ENCODE measurements at places on chromosomes 2 and 18.

- no peak for DNase-seq
Measured at GRCh38 chr18:46415532-46416252, 241.3 kb downstream of the LOXHD1 start.

DNA sequence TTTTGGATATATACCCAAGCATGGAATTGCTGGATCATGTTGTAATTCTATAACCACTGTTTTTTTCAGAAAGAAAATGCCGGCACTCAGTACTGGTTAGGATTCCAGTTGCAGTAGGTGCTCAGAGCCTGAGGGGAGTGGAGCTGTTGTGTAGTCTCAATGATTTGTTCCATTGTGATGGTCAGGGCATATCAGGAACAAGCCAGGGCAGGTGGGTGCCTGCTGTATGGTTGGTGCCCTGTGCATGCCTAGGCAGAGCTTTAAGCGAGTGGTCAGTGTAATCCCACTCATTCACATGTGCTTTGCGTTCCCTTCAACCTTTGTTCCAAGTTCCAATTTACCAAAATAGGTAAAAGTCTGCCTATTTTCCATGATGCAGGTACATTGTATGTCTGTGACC, 100.9 kb downstream of the FHOD3 start:
- DNase-seq = no peak

GRCh38 chr2:110113961-110114591, 1.5 kb downstream of the MALL start:
- no peak for DNase-seq

DNA sequence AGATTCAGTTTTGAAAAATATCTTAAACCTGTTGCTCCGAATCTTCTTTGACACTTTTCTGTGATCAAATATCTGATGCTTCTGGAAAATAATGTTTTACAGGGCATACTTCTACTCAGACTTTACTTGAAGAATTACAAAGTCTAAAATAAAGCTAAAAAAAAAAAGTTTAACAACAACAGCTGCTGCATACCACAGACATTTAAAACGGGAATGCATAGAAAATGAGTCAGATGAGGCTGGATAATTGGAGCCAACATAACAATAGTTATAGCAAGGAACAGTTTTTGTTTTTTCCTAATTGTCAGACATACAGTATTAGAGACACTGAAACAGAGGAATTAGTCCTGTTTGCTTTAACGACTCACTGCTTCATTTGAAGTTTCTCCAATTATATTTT, 1090.2 kb downstream of the SUCLG1 start:
- DNase-seq = no peak

DNA sequence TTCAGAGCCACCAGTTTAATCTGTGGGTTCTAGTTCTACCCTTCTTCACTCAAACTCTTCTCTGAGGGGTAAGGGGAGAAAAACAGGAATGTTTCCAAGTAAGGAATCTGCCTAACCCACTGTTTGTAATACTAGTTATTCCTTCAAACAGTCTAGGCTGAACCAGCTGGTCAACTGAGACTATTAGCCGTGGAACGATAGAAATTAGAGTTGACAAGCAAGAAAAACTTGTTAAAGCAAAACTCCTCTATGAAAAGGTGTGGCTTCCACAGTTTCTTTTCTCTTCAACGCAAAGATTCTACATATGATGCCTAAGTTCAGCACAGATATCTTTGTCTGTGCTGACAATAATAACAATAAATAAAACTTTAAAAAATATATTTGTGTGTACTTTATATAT, 11.5 kb downstream of the PAIP2B start:
- no peak for DNase-seq

DNA sequence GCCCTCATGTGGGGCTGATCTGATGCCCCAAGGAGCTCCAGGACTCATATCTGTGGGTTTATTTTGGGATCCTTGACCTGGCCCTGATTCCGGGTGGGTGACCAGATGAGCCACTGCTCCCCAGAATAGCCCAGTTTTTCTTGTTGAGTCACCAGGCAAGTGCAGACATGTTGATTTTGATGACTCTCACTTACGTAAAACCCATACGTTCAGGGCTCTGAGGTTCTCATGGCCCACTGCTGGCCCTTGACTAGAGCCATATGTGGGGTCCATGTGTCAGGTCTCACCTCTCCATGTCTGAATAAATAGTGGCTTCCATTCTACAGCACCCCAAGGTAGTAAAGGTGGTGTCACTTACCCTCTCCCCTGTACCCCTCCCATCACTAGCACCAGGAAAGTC, 41.9 kb downstream of the CDC42EP3 start:
- no peak for DNase-seq

- DNase-seq = no peak
Measured at GRCh38 chr18:23833714-23834113, 144.5 kb downstream of the LAMA3 start.

DNA sequence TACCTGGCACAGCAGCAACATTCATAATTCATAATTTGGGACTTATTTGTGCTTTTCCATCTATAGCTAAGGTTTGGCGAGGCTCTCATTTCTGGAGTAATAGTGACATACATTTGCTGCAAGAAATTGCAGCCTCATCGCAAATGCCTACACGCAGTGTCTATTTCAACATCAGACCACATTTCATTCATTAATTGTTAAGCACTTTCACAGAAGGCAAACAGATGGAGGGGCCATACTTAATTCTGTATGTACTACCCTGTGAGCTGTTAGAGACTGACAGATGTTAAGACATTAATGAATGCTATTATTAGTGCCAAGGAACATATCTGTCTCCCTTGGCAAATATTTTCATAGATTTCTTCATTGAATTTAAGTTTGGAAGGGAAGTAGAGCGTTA, 125.7 kb downstream of the UXS1 start:
- no peak for DNase-seq

GRCh38 chr18:48858676-48859075, 92.1 kb downstream of the SMAD7 start:
- DNase-seq = no peak

DNA sequence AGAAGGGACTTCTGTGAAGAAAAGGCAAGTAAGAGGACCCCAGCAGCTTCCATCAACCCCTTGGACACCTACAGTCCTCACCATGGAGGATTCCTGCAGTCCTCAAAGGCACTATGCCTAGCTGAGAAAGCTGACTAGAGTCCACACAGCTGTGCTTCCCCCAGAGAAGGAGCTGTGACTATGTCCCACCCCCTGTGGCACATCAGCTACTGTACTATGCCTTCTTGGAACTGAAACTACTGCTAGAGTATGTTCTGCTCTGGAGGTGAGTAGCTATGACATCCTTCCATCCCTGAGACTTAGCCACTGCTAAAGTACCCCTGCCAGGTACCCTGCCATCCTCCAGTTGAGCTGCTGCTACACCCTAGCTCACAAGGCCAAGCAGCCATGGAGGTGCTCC, 690.2 kb upstream of the CHAC2 start:
- DNase-seq = no peak

- DNase-seq = no peak
Measured at GRCh38 chr18:21295101-21295500, 53.1 kb downstream of the GREB1L start.

- DNase-seq = no peak
Measured at GRCh38 chr2:143451642-143452281, 322.5 kb downstream of the ARHGAP15 start.

DNA sequence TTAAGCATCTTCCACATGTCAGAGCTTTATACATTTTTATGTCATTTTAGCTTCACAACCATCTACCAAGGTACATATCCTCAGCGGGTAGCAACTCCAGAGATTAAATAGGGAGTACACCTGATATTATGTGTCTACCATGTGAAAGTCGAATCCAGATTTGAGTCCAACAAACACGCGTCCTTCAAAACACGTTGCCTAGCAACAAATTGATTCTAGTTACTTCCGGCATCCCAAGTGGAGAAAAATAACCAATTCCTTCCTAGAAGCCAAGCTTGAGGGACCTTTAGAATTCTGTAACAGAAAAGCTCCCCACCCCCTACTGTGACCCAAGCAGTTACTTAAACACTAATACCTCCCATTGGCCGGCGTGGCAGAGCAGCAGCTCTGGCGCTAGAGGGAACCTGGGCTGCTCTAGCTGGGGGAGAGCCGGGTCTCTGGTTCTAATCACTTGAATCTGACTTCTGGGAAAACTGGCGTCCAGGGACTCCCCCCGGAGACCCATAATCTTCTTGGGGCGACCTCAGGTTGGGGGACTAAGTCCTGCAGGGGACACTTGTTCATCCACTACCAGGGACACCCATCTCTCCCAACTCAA, at the start of gene ERICH2:
TSS of gene ERICH2 (plus strand) at position 371 of the 598 bp plus-strand sequence. CDS start 304 bp downstream, outside the sequence.
- DNase-seq = no peak

- DNase-seq = no peak
Measured at GRCh38 chr2:28606986-28607441, 111.2 kb downstream of the PLB1 start.

DNA sequence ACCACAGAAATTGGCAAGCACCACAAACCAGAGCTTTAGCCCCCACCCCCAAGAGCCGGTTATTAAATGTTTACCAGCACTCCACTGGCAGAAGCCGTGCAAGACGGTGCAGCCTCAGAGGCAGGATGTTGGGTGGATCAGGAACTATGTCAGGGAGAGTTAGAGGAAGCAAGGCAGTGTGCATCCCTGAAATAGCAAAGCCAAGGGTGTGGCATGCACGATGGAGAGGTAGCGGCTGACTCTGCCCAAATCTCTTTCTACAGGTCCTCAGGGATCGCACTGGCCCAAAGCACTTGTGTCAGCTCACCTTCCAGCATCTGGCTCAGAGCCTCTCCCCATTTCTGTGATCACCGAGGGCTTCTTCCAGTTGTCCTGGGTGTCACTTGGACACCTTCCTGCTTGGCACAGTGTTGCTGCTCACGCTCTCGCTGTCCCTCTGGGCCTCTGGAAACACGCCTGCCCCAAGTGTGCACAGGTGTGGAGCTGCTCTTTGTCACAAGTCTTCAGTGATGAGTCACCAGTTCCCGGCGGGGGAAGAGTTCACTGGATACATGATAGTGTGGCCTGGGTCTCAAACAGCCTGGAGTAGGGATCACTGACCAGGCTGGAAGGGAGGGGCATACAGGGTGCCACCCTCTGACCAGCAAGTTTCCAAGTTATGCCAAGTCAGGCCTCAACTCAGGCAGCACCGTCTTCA, 17.3 kb upstream of the B3GNT7 start:
- no peak for DNase-seq

DNA sequence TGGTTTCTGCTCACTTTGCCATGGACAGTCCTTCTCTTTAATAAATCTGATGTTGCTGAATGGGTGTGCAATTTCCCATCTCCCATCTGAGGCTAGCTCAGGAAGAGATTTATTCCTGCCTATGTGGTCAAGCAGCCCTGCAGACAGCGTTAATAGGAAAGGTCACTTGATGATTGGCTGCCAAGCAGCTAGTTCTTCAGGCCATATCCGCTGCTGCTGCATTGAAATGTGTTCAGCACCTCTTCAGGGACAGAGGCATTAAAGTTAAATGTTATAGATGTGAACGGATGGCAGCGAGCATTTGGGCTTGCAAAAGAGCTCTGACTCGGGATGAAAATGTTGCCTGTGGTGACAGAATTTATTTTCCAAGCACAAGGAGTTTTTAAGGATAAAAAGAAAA, 474.2 kb downstream of the PIK3C3 start:
- no peak for DNase-seq

GRCh38 chr2:120108049-120108448, 95.2 kb downstream of the EPB41L5 start:
- peak; percentile 39 for DNase-seq

GRCh38 chr18:33459612-33460011, 19.1 kb upstream of the CCDC178 start:
- DNase-seq = no peak

DNA sequence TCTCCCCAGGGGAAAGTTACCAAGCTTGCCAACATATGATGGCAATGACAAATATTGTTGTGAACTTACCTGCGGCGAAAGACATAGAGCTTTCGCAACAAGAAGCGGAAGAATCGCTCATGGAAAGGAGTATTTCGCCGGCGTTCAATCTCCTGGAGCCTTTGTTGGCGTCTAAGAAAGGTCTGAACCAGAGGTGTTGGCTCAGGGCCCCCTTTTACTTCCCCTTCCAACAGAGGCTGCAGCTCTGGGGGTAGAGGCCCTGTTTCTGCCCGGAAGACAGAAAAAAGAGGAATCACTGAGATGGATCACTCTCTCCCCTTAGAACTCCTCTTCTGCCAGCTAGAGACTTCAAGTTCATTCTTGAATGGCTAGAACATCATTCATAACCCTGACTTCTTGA, 10.8 kb downstream of the GGCX start:
- no peak for DNase-seq

GRCh38 chr18:59492756-59493421, 133.8 kb upstream of the LMAN1 start:
- DNase-seq = no peak

- no peak for DNase-seq
Measured at GRCh38 chr18:8301427-8302172, 307.6 kb upstream of the RAB12 start.

DNA sequence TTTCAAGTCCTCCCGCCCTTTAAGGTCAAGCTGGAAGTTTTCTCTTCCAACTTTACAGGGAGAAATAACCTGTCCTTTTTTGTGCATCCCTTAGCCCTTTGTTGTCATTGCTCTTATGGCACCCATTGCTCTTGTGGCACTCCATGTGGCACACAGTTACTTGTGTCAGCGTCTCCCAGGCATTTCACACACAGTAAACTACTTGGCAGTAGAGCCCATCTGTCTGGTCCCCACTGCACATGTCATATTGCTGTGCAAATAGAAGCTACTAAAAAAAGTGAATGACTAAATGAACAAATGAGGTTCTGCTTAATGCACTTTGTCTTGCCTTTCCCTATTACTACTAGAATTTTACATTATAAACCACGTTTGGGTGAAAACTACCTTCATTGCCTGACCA, 149.3 kb downstream of the EML6 start:
- DNase-seq = no peak

GRCh38 chr2:207123335-207123744, 42.4 kb downstream of the KLF7 start:
- no peak for DNase-seq

DNA sequence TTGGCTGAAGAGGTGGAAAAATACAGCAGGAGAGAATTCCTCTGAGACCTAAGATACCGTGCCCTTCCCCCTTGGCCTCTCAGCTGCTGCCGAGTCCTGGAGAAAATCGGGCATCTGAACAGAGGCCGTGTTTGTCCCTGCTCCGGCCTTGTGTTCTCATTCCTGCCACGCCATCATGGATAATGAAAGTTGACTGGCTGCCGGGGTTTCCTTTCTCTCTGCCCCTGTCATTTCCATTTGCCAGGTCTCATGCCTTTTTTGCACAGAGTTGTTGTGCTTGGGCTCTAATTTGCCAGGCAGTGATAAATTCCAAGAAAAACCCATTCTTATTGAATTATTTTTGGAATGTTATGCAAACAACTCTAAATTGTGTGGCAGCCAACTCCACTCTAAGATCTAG, 496.9 kb upstream of the TNP1 start:
- DNase-seq = peak; percentile 61

- DNase-seq = no peak
Measured at GRCh38 chr2:44358503-44358902, 2.8 kb downstream of the PREPL start.

DNA sequence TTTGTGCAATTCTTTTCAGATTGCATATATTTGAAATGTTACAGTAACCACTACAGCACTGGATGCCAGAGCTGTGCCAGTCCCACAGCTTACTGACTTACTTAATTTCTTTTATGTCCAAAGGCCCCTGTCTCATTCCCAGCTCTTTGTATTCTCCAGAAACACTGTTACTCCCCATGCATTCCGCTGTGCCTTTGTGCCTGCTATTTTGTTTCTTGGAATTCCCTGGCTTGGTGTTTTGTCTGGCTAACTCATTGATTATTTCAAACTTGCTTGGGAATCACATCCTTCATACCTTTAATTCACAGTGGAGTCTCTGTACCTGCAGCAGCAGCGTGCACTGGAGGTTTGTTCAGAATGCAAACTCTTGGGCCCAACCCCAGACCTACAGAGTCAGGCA, 601.9 kb upstream of the DDX18 start:
- no peak for DNase-seq

Measured in retinal pigment epithelial cell (primary cell).